Activated CD8-positive, alpha-beta T cell treated with anti-CD3 and anti-CD28 coated beads for 36 hours (primary cell): ENCODE measurements at places on chromosomes 11 and 22. TPM values are rescaled to one million over a fixed set of nuclear protein-coding genes. Genes with fewer than 3 reads are reported as not detected.
A peak's percentile ranks its signal among the peaks of the same experiment; 100 is the strongest.

The KLHL35 gene
- 0.16 TPM for total RNA-seq

The CHST1 gene
- total RNA-seq, result not detected

DNA sequence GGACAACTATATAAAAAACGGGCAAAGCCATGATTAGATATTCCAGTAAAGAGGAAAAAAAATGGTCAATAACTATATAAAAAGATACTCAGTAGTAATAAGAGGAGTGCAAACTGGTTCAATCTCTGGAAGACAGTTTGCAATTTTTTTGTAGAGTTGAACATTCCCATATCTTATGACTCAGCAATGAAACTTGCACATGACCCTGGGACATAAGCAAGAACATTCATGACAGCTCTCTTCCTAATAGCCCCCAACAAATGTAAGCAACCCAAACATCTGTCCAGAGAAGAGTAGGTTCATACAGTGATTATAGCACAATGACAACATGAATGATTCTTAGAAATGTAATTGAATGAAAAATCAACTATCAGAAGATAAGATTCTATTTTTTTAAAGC lies 21.8 kb upstream of the CSF2RB start:
- no peak for DNase-seq

- peak; percentile 84 for DNase-seq
Measured at GRCh38 chr11:117818041-117818873, 6.3 kb downstream of the FXYD2 start.

DNA sequence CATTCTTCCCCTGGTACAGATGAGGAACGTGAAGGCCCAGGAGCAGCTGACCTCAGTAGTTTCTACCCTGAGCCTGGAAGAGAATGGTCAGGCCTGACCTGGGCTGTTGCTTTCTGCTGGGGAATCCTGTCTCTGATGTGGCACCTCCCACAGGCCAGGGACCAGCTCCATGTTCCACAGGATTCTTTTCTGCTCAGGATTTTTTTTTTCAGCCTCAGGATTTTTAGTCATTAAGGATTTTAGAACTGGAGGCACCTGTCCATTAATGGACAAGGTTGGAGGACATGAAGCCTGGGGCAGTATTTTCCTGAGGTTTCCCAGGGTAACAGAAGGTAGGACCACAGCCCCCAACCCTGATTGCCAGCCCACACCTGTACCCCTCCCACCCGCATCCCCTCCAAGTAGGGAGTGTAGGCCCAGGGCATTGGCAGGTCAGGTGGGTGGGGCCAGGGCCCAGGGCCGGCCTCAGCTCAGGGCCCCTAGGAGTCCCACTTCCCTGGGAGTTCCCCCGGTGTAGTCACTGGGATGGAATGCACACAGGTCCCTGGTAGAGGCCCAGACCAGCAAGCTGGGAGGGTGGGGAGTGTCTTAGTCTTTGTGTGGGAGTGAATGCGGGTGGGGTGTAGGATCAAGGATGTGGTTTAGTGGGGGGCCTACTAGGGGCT lies 16.1 kb downstream of the BIK start:
- peak; percentile 14 for DNase-seq
